ENCODE measurements at places on chromosomes 1 and 21.

GRCh38 chr1:43056981-43057391, 98.3 kb upstream of the SLC2A1 start:
- DNase-seq: no peak

DNA sequence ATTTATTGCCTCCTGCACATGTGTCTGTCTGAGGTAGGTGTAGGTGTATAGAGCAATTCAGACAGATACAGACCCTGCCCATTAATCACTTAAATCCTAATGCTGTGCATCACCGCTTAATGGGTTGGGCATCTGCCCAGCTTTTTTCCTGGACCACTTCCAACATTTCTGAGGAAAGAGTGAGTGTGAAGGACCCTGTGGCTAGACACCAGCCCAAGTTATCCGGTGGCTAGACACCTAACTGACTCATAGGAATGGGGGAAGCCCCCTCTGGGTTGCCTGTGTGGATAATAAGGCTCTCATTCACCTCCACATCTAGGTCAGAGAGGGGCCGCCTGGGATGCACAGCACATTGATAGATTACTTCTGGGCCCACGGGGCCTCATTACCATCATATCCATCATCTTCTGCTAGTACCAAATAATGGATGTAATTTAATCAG, 121.1 kb upstream of the RAVER2 start:
- peak; percentile 60 for DNase-seq

DNA sequence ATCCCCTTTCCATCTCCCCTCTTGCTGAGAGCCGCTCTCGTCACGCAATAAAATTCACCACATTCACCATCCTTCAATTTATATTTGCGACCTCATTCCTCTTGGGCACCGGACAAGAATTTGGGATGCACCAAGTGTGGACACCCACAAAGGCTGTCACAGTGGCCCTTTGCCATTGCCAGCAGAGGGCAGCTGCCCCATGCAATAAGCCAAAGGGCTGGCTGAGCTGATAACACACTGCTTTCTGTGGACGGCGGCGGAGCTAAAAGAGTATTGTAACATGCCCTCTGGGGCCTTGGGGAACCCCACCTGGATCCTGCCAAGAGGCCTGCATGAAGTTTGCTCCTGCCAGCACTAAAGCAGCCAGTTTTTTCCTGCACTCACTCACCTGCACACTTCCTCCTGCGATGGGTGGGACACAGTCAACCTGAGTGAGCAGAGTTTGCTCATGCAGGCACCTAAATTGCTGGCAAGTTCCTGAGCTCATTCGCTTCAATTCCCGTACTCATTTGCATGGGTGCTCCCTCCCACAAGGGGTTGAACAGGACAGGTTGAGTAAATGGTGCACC, 792.3 kb upstream of the ADAMTS5 start:
- no peak for DNase-seq

DNA sequence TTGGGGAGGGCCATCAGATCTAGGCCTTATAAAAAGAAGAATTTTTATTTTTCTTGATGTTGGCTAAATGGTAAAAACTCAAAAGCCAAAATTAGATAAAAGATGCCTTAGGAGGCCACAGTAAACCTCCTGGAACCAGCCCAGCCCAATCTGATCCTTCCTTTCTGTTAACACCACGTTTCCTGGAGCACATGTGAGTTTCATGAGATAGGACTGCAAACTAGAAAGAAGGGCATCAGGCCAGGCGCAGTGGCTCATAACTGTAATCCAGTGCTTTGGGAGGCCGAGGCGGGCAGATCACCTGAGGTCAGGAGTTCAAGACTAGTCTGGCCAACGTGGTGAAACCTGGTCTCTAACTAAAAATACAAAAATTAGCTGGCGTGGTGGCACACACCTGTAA, 6.7 kb downstream of the HSF2BP start:
- no peak for DNase-seq
